Activated CD4-positive, CD25-positive, alpha-beta regulatory T cell treated with anti-CD3 and anti-CD28 coated beads, Interleukin-2, amount 50 U/mL, for 24 hours (primary cell): ENCODE measurements at places on chromosomes 4 and X.
A peak's percentile ranks its signal among the peaks of the same experiment; 100 is the strongest.

GRCh38 chr4:40340030-40340429 lies 4.9 kb downstream of the CHRNA9 start:
- peak; percentile 65 for ATAC-seq

DNA sequence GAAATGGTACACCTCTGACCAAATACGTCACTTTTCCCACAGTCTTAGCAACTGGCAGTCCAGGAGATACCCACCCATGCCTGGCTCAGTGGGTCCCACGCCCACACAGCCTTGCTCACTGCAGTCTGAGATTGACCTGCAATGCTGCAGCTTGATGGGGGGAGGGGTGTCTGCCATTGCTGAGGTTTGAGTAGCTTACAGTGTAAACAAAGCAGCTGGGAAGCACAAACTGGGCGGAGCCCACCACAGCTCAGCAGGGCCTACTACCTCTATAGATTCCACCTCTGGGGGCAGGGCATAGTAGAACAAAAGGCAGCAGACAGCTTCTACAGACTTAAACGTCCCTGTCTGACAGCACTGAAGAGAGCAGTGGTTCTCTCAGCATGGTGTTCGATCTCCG lies 52.7 kb downstream of the AMER1 start:
- no peak for ATAC-seq

DNA sequence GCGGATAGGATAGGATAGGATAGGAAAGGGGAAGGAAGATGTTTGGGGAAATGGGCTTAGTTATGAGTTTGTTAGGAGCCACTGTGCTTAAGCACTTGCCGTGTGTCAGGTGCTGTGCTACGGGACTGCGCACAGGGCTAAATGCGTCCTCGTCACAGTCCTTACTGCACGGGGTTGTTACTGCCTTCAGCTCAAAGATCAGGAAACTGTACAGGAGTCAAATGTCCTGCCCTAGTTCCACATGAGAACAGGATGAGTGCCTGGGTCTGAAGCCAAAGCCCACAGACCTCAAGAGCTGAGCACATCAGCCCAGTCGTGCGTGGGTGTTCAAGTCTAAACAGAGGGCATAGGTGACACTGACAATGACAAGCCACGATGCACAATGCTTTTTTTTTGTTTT lies 15.0 kb downstream of the ACSL1 start:
- no peak for ATAC-seq

DNA sequence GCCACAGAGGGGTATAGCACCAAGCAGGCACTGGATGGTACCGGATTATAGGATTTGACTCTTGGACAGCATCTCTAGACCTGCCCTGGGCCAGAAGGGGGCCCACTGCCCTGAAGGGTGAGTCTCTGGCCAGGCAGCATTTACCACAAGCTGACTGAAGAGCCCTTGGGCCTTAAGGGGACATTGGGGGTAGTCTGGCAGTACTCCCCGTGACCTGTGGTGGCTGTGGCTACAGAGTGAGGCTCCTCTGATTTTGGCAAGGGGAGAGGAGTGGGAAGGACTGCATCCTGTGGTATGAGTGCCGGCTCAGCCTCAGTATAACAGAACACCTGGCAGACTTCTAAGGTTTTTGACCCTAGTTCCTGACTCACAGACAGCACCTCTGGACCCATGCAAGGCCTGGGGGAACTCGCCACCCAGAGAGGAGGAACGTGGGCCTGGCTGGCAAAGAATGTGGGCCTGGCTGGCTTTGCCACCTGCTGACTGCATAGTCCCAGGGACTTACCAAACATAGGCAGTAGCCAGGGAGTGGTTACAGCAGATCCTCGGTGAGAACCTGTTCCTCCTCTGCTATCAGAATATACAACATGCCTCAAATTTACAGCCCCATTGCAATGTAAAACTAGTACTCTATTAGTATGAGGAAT lies 48.1 kb downstream of the ABCB7 start:
- ATAC-seq = no peak

DNA sequence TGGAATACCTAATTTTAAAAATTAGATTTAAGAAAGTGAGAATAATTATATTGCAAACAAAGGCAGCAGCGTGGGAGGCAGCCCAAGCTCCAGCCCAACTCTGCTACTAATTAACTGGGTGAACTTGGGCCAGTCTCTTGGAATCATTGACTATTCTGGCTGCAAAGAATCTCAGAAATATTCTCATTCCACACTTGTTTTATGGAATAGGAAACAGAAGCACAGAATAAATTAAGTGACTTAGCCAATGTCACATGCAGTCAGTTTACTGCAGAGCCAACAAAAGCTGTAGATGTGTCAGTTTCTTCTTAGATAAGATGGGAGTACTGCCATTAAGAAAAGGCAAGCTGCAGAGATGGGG lies 132.6 kb upstream of the FAM9B start:
- no peak for ATAC-seq

DNA sequence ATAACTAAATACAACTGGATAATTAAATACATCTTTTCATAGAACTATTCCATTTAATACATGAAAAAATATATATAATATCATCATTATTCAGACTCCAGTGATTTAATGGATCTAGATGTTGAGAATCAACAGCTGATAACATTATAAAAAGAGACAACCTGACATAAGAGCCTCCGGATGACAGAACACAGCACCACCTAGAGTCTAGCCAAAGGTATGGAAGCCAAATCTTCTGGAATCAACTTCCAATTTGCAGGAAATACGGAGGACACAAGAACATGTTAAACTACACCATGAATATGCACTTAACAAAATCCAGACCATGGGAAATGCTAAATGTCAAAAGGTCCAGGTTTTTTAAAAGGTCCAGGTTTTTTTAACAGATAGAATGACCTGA lies 55.0 kb downstream of the LRBA start:
- no peak for ATAC-seq

- no peak for ATAC-seq
These were observed 165.3 kb downstream of the GLRA2 start for GRCh38 chrX:14694611-14695010.

DNA sequence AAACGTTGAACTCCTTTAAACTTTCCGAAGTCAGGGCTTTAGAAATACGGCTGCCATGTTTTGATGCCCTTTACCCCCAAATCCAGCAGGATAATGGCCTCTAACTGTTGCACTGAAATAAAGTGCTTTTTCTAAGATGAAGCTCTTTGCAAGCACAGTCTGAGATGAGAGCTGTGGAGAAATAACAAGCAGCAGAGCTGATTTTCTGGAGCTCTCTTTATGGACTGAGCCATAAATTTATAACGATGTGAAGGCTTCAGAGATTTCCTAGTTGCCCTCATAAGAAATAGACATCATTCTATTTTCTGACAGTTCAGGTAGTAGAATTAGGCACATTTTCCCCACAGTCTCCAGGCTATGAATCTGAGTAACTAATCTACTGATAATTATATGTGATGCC lies 567.3 kb downstream of the PDHA2 start:
- no peak for ATAC-seq

DNA sequence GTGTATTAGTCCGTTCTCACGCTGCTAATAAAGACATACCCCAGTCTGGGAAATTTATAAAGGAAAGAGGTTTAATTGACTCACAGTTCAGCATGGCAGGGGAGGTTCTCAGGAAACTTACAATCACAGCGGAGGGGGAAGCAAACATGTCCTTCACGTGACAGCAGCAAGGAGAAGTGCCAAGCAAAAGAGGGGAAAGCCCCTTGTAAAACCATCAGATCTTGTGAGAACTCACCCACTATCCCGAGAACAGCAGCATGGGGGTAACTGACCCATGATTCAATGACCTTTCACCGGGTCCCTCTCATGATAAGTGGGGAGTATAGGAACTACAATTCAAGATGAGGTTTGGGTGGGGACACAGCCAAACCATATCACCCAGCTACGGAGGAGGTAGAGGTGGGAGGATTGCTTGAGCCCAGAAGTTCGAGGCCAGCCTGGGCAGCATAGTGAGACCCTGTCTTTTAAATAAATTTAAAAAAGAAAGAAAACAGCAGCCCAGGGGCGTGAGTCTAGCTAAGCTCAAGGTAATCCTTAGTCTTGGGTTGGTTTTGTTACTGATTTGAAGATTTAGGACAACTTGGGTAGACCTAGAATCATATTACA lies 46.4 kb upstream of the TMEM131L start:
- no peak for ATAC-seq

DNA sequence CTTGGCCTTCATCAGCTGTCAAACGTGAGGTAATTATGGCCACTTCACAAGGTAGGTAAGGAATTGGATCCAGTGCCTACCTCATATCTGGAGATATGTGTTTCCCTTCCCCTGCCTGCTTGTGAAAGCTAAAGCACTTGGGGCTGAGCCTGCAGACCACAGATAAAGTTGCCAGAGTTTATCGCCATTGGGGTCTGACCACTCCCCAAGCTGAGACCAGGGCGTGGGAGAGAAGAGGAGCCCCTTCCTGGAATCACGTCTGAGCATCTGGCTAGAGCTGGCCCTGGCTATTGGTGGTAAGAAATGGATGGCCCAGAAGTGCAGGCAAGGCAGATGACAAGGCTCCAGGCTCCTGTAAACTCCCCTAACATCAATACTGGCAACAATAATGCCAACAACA lies 2.7 kb downstream of the ALAS2 start:
- ATAC-seq = no peak

DNA sequence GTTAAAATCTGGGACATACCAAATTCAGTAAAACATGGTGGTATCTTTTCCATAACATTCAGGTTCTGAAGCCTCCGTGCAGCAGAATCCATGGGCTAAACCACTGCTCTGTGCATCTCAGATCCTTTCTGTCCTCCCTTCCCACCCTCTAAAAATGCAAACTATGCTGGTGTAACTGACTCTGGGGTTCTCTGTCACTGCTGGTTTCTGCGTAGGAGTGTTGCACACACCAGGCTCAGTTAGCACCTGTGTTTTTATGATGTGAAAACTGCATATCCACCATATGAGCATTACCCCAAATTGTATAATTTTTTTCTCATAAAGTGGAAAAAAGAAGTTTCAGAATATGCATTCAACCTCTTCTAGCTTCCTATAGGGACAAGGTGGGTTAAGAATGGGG lies 22.4 kb upstream of the IL21 start:
- ATAC-seq = no peak

DNA sequence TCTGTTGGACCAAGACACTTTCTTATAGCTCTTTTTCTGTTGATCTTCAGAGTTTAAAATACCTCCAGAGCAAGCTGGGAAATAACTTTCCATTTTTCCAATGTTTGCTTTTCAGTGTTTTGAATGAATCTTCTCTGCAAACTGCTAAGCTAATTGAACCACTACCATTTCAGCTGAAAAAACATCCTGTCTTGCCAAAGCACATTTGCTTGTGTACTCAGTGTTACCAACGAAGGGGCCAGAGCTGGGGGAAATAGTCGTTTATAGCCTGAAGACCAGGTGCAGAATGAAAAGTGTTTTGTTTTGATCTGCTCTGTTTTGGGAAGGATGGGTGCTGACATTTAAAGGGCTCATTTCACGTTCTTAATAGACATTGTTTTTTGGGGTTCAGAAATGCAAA lies 88.4 kb upstream of the CLNK start:
- no peak for ATAC-seq

- ATAC-seq = no peak
These were observed 166.4 kb upstream of the PPARGC1A start for GRCh38 chr4:24056289-24056688.

DNA sequence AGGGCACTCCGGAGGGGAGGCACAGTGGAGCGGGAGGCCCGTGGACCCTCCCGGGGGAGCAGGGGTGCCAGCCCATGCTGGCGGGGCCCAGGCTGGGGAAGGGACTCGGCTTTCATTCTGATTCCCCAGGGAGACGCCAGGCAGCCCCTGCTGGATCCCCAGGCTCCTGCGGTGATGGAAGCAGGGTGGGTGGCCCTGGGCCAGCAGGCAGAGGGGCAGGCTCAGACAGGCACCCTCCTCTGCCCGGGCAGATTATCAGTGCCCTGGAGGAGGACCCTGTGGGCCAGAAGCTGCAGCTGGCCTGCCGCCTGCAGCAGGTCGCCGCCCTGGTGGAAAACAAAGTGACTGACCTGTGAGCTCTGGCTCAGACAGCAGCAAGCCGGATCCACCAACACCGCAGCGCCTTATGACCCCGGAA lies 2.1 kb upstream of the SRPK3 start:
- ATAC-seq = peak; percentile 17

DNA sequence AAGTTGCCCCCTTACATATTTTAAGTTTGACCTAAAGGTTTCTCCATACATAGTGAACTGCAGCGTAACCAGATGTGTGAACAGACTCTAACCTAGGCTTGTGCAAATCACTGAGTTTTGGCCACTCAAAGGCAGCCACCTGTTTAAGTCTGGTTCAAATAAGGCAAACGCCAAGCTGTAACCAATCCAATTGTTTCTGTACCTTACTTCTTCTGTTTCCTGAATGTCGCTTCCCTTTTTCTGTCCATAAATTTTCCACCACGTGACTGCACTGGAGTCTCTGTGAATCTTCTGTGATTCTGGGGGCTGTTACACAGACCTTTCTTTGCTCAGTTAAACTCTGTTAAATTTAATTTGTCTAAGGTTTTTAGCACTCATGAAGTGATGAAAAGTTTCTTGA lies 618.8 kb downstream of the GLUD2 start:
- no peak for ATAC-seq

GRCh38 chrX:148269513-148269912 lies 230.9 kb upstream of the AFF2 start:
- ATAC-seq = no peak

DNA sequence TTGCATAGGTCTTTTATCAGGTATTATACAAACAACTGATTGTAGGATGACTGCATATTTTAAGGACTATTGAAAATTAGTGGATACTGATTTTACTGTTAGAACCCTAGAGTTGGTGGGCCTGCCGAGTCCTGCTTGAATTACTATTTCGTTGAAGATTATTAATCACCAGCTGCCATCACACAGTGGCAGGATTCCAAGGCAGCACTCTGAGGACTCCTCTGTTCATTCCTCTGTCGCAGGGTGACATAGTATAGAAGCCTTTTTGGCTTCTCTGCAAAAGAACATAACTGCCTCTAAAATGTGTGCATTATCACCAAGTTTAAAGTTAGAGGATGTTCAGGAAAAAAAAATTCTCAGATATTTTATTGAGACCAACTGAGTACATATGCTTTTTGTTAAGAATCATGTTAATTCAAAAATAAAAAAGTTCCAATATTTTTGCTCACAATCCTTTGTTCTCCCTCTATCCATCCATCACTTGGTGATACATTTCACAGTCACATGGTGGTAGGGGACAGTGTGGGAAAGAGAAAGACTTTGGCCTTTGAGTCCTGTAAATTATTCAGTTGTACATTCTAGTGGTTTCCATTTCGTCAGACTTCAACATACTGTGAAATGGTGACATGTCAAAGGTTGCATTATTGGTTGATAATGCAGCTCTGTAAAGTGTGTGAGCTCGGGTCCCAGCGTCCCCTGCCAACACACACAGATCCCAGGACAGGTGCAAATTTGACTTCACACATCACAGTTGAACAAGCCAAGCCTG lies 332.5 kb downstream of the GRID2 start:
- no peak for ATAC-seq

GRCh38 chrX:39814391-39814790 lies 283.4 kb downstream of the BCOR start:
- peak; percentile 21 for ATAC-seq
